ENCODE measurements at places on chromosomes 7 and 10.

DNA sequence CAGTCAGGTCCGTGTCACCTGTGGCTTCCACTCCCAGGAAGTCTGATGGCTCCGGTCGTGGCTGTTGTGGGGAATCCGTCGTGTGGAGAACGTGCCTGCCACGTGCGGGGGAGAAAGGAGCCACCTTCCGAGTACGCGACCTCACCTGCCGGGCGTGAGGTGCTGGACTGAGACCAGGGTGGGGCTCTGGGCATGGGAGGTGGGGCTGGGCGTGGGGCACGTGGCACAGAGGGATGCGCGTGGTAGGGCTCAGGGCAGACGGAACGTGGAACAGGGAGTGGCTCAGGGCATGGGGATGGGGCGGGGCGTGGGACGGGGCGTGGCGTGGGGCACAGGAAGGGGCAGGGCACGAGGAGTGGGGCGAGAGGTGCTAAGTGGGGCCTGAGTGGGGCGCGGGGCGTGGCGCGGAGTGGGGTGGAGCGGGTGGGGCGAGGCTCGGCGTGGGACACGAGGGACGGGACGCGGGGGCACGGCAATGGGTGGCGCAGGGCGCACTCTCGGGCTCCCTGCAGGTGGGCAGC, 64.8 kb downstream of the C10orf143 start:
- H3K4me1 ChIP-seq = peaks cover 3% of the 10 kb centered on the region
- H3K36me3 ChIP-seq = peaks cover 2% of the 10 kb centered on the region
- no peak for DNase-seq

DNA sequence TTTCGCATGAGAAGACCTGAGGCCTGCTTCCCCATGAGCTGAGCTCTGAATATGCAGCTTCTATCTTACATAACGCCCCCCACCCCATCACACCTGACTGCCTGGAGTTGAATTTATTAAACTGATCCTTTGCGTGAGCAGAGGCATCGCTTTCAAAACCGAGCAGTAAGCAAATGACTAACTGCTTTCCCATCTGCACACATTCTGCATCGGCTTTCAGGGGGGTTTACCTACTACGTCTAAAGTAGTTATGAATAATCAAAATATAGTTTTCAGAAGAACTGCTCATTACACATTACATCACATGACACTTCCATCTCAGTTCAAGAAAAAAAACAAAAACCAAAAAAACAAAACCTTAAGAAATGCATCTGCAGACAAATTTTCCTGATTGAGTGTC, 54.7 kb upstream of the EGR2 start:
- peaks cover 31% of the 10 kb centered on the region for H3K27me3 ChIP-seq
- no peaks in the 10 kb centered on the region for H3K36me3 ChIP-seq
- H3K27ac ChIP-seq = no peak overlapping the region

GRCh38 chr10:6916601-6917000, 336.5 kb upstream of the PRKCQ start:
- no peak overlapping the region for H3K4me3 ChIP-seq

GRCh38 chr10:118307220-118307619, 34.9 kb downstream of the FAM204A start:
- H3K4me1 ChIP-seq = peaks cover 2% of the 10 kb centered on the region
- no peak overlapping the region for H3K4me3 ChIP-seq
- no peak for DNase-seq
- no peaks in the 10 kb centered on the region for H3K27me3 ChIP-seq
- H3K36me3 ChIP-seq = peaks cover 7% of the 10 kb centered on the region
- no peak overlapping the region for H3K27ac ChIP-seq

GRCh38 chr10:89836840-89837164, 135.4 kb downstream of the KIF20B start:
- peak overlapping the region; percentile 85 for H3K27ac ChIP-seq
- H3K4me3 ChIP-seq = peak overlapping the region; percentile 95
- H3K36me3 ChIP-seq = peaks cover 2% of the 10 kb centered on the region

GRCh38 chr10:59560161-59560560, 149.5 kb downstream of the SLC16A9 start:
- no peak overlapping the region for H3K27ac ChIP-seq
- DNase-seq = no peak
- H3K36me3 ChIP-seq = no peaks in the 10 kb centered on the region
- H3K4me3 ChIP-seq = no peak overlapping the region
- no peaks in the 10 kb centered on the region for H3K4me1 ChIP-seq
- H3K27me3 ChIP-seq = peaks cover 20% of the 10 kb centered on the region

- peaks cover 12% of the 10 kb centered on the region for H3K4me1 ChIP-seq
- peak overlapping the region; percentile 5 for H3K4me3 ChIP-seq
- peaks cover 29% of the 10 kb centered on the region for H3K27me3 ChIP-seq
- no peak overlapping the region for H3K27ac ChIP-seq
- no peak for DNase-seq
These were observed 1.4 kb upstream of the IL6 start for GRCh38 chr7:22725585-22725984.

- H3K27ac ChIP-seq = no peak overlapping the region
- H3K36me3 ChIP-seq = peaks cover 2% of the 10 kb centered on the region
- DNase-seq = no peak
- no peaks in the 10 kb centered on the region for H3K27me3 ChIP-seq
These were observed 114.3 kb downstream of the MPP7 start for GRCh38 chr10:28188526-28188925.

GRCh38 chr10:121337427-121337826, 260.8 kb downstream of the FGFR2 start:
- H3K4me1 ChIP-seq = no peaks in the 10 kb centered on the region
- no peaks in the 10 kb centered on the region for H3K36me3 ChIP-seq
- H3K4me3 ChIP-seq = no peak overlapping the region
- H3K27ac ChIP-seq = no peak overlapping the region
- no peaks in the 10 kb centered on the region for H3K27me3 ChIP-seq
- DNase-seq = no peak

DNA sequence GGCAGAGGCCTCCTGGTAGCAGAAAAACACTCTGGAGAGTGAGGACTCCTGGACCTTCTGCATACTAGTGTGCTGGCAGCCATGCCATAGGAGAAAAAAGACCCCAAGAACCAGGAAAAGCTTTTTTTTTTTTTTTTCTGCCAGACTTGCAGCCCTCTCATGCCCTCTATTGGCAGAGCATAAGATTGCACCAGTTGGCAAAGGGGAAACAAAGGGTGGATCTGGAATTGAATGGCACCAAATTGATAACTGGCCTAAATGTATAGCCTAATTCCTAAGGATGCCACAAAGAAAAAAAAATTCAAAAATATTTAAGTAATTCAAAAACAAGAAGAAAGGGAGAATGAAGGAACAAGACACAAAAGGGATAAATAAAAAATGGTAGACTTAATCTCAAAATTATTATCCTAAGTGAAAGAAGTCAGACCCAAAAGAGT, 112.5 kb upstream of the GHITM start:
- H3K36me3 ChIP-seq = no peaks in the 10 kb centered on the region
- DNase-seq = no peak
- no peak overlapping the region for H3K4me3 ChIP-seq
- H3K27ac ChIP-seq = no peak overlapping the region

GRCh38 chr7:77457779-77458178, 41.6 kb upstream of the GSAP start:
- no peak overlapping the region for H3K27ac ChIP-seq
- H3K36me3 ChIP-seq = peaks cover 2% of the 10 kb centered on the region
- H3K27me3 ChIP-seq = peaks cover 8% of the 10 kb centered on the region
- H3K4me1 ChIP-seq = peaks cover 6% of the 10 kb centered on the region
- H3K4me3 ChIP-seq = no peak overlapping the region

DNA sequence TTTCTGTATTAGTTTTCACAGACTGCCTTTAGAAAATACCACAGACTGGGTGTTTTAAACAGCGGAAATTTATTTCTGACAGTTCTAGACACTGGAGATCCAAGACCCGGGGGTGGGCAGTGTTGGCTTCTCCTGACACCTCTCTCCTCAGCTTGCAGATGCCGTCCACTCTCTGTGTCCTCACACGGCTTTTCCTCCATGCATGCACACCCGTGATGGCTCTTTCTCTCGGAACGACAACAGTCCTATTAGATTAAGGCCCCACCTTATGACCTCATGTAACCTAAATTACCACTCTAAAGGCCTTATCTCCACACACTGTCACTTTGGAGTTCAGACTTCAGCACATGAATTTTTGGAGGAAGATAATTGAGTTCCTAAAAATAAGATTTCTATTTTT, 142.9 kb upstream of the VWC2 start:
- no peaks in the 10 kb centered on the region for H3K27me3 ChIP-seq
- no peaks in the 10 kb centered on the region for H3K36me3 ChIP-seq
- H3K4me3 ChIP-seq = no peak overlapping the region
- H3K27ac ChIP-seq = no peak overlapping the region

DNA sequence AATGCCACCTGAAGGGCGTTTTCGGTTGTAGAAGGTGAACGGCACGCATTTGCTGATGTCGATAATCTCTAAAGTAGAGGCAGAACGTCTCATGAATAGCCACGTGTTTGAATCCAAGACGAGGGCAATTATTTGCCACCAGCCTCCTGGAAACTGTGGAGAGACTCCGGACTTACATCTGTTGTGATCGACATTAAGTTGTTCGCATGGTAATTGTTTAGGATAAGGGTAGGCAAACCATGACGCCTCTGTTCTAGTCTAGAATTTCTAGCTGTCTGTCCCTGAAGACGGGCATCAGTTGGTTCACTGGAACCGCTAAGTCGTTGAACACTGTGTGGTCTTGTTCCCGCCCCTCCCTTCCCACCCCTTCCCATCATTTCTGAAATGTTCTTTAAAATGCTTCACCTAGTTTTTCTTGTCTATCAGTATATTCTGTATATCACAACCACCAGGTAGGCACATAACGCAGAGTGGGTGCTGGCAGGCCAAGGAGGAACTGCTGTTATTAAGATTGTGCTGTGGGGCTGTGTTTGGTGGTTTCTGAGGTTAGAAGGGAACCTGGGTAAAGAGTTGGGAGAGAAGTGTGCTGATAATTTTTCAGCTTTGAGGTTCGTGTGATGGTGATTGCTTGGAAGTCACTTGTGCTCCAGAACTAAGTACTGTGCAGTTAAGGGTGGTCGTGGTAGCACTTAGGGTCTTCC, 1.2 kb downstream of the UBE3C start:
- H3K27ac ChIP-seq = peak overlapping the region; percentile 95
- no peak for DNase-seq
- H3K36me3 ChIP-seq = peaks cover 3% of the 10 kb centered on the region
- peak overlapping the region; percentile 88 for H3K4me3 ChIP-seq

GRCh38 chr7:106683941-106684340, 23.0 kb upstream of the CCDC71L start:
- peaks cover 4% of the 10 kb centered on the region for H3K36me3 ChIP-seq
- no peak for DNase-seq
- H3K27me3 ChIP-seq = no peaks in the 10 kb centered on the region
- H3K4me1 ChIP-seq = peaks cover 6% of the 10 kb centered on the region
- H3K27ac ChIP-seq = no peak overlapping the region

GRCh38 chr7:54813398-54813797, 54.4 kb upstream of the SEC61G start:
- H3K27ac ChIP-seq = no peak overlapping the region

GRCh38 chr7:122717356-122718089, 14.8 kb upstream of the RNF148 start:
- no peak overlapping the region for H3K27ac ChIP-seq
- no peaks in the 10 kb centered on the region for H3K27me3 ChIP-seq
- DNase-seq = no peak
- H3K36me3 ChIP-seq = no peaks in the 10 kb centered on the region

DNA sequence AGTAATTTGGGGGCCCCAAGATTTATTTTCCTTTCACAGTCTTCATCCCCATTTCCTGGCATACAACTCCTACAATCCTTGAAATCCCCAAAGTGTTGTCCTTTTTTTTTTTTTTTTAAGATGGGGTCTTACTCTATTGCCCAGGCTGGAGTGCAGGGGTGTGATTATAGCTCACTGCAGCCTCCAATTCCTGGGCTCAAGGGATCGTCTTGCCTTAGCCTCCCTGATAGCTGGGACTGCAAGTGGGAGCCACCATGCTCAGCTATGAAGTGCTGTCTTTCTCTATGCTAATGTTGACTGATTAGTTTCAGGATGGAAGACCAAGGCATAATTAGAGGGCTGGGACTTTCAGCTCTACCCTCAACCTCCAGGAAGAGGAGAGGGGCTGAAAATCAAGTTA, 41.9 kb upstream of the KAT6B start:
- peaks cover 4% of the 10 kb centered on the region for H3K4me1 ChIP-seq
- H3K27me3 ChIP-seq = no peaks in the 10 kb centered on the region
- no peak overlapping the region for H3K4me3 ChIP-seq
- no peak overlapping the region for H3K27ac ChIP-seq

- H3K27me3 ChIP-seq = no peaks in the 10 kb centered on the region
- no peak overlapping the region for H3K4me3 ChIP-seq
- no peaks in the 10 kb centered on the region for H3K4me1 ChIP-seq
- no peak overlapping the region for H3K27ac ChIP-seq
These were observed 156.8 kb upstream of the FZD1 start for GRCh38 chr7:91107460-91107859.

DNA sequence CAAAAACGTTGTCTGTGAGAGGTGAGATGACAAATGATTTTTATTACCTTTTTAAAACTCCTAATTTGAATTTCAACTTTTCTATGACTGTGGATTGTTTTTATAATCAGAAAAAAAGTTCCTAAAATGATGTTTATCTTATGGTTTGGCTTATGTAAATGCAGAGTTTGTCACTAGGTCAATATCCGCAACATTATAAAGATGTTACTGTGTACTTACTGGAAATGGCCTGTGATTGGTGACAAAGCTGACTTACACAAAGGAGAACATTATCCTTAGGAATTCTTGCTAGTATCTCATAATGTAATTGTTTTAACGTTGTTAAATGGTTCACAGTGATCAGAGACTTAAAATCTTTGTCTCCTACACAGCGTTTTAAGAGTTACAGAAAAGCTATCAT, 79.0 kb downstream of the SDK1 start:
- peaks cover 51% of the 10 kb centered on the region for H3K27me3 ChIP-seq
- H3K4me1 ChIP-seq = no peaks in the 10 kb centered on the region
- no peak overlapping the region for H3K4me3 ChIP-seq

DNA sequence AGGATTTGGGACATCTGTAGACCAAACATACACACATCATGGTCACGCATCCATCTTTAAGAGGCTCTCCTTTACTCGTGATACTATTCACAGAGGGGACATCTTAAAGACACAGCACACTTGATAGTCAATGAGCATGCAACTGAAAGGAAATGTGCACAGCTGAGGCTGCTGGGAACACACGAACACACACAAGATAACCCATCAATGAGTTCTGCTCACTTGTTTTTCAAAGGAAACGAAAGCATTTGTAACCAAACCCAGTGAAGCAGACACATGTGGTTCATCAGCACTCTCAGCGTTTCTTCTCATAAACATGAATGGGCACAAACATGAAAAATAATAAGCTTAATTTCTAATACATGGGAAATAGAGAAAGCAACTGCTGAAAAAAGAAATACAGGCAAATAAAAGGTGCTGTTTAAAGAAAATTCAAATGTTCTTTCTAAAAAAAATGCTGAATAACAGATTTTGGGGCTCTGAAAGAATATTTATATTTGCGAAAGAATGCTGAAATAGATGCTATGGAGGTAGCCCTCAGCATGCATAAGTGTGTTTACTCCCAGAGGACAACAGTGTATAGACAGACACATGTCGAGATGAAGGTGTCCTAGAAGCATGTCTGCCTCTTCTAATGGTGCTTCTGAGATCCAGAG, 59.7 kb upstream of the LAMB4 start:
- no peak overlapping the region for H3K27ac ChIP-seq
- H3K4me3 ChIP-seq = no peak overlapping the region
- no peak for DNase-seq
- H3K27me3 ChIP-seq = peaks cover 44% of the 10 kb centered on the region
- H3K36me3 ChIP-seq = peaks cover 5% of the 10 kb centered on the region

GRCh38 chr7:30920021-30920583, 8.4 kb downstream of the AQP1 start:
- H3K27ac ChIP-seq = no peak overlapping the region
- no peaks in the 10 kb centered on the region for H3K27me3 ChIP-seq
- no peaks in the 10 kb centered on the region for H3K36me3 ChIP-seq
- no peak overlapping the region for H3K4me3 ChIP-seq
- no peak for DNase-seq
- no peaks in the 10 kb centered on the region for H3K4me1 ChIP-seq

Data from T-helper 17 cell (primary cell).